Right forelimb (tissue), 1 donor: ENCODE measurements at places on chromosomes 13 and 19.
A peak's percentile ranks its signal among the peaks of the same experiment; 100 is the strongest.

- no peak for DNase-seq
Measured at GRCh38 chr19:11485245-11485837, 4.5 kb upstream of the ELAVL3 start.

GRCh38 chr13:33787051-33787591 is 30.8 kb upstream of the RFC3 start:
- no peak for DNase-seq

- DNase-seq, result no peak
Measured at GRCh38 chr19:19997656-19998268, 41.5 kb downstream of the ZNF682 start.

- peak; percentile 61 for DNase-seq
Measured at GRCh38 chr13:49300739-49301589, 53.2 kb downstream of the CDADC1 start.

DNA sequence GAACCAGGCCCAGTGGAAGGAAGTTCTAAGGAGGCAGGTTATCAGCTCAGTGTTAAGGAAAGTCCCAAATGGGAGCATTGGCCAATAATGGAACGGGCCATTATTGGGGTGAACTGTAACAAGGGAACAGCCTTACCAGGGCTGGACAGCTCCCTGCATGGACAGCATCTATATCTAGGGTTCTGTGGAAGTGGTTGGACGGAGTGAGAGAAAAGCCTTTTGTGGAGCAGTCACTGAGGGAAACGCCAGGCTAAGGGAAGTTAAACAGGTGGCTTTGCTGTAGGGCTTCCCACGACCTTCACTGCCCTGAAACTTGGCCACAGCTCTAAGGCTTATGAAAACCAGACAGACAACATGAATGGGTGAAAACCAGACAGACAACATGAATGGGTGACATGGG is 17.0 kb downstream of the POU2F2 start:
- no peak for DNase-seq

DNA sequence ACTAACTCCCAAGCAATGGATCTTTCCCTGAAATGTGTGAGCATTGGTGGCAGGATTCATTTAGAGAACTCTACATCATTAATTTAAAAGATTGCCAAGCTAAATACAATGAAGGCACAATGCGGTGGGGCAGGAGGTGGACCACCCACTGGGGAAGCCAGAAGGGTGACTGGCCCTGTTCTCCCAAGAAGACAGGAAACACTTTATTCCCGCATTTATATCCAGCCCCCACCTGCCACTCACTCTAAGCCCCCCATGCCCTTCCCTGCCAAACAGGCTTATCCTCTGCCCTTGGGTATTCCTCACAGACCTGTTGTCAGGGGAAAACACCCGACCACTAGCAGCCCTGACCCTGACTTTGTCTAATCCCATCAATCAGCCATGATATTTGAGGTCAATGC is 189.1 kb upstream of the UBL3 start:
- no peak for DNase-seq

- DNase-seq, result no peak
Measured at GRCh38 chr13:110420626-110421025, 113.5 kb downstream of the COL4A2 start.

GRCh38 chr19:50492303-50493052 is 15.8 kb upstream of the GARIN5A start:
- DNase-seq, result no peak

DNA sequence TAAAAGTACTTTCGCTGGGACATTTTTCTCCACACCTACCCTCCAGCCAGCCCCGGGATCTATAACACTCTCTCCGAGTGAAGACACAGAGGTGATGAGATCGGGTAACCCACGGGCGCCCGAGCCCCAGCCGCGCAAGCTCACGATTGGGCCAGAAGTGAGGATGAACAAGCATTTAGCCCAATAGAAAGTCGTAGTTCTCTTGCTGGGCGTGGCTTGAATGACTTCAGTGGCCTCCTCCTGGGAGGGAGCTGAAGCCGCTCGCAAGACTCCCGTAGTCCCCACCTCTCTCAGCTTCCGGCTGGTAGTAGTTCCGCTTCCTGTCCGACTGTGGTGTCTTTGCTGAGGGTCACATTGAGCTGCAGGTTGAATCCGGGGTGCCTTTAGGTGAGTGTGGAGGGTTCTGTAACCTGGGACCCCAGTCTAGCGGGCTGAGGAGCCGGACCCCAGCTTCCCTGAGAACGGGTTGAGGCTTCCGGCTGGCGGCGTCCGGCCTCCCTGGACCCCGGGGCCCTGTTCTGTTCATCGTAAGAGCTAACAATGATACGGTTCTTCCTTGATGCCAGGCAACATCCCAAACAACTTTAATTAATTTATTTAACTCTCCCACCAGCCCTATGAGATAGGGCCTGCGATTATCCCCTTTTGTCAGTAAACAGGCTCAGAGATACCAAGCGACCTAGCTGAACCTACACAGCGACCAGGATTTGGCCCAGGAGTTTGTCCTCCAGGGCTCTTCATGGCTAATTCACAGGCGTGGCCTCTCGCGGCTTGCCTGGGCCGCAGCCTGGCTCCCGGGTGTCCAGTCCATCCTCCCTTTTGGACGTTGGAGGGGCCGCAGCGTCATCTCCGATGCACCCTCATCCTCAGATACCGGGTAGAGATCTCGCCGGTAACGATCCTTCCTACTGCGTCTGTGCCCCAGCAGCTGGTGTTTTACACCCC is at the start of gene COX6B1:
COX6B1 (plus strand) TSS at position 307 of the 945 bp plus-strand sequence. CDS start 2,921 bp downstream, outside the sequence.
- peak; percentile 91 for DNase-seq

DNA sequence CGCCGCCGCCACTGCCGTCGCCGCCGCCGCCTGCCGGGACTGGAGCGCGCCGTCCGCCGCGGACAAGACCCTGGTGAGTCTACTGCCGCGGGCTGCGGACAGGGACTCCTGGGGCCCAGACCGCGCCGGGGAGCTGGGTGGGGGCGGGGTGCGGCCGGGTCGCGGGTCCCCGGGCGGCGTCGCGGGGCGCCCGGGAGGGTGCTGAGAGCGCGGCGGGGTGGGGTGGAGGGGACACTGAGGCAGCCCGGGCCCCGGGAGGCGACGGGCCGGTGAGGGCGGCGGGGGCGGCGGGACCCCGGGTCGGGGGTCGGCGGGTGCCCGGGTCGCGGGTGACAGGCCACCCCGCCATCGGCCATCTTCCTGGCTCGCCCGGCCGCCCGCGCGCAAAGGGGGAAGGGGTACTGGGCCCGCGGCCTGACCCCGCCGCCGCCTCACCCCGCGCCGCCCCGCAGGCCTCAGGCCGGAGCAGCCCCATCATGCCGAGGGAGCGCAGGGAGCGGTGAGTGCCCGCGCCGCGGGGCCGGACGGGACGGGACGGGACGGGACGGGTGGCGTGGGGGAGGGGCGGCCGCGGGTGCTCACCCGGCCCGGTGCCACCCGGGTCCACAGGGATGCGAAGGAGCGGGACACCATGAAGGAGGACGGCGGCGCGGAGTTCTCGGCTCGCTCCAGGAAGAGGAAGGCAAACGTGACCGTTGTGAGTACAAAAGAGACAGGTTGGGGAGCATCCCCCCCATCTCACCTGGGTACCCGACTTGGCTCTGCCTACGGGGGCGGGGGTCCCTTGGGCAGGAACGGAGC is 489 bp downstream of the CCNE1 start:
- no peak for DNase-seq

DNA sequence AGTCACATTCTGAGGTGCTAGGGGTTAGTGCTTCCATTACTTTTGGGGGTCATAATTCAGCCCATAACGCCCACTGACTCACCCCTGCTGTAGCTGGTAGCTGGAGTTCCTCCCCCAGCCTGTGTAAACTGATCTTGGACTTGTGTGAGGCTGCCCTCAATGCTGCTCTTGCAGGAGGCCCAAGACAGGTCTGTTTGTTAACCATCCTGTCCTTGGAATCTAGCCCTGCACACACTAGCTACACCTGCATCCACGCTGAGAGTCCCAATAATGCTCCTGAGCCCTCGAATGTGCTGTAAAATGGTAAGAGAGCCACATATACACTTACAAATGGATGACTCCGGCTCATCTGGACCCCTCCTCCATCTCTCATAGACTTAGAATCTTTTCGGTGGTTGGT is 9.6 kb downstream of the LRCH1 start:
- no peak for DNase-seq

- DNase-seq, result no peak
Measured at GRCh38 chr19:42200116-42200715, 17.3 kb downstream of the DEDD2 start.

GRCh38 chr19:28980236-28980868 is 232.6 kb downstream of the UQCRFS1 start:
- no peak for DNase-seq

- DNase-seq, result peak; percentile 62
Measured at GRCh38 chr13:46896341-46897137, at the start of gene HTR2A. TSS of gene HTR2A (minus strand) at chr13:46897053. CDS start at chr13:46895906, 1,147 bp downstream.

GRCh38 chr19:56084835-56085536 is 36.1 kb downstream of the ZNF787 start:
- DNase-seq, result no peak

GRCh38 chr13:34349091-34349722 is 531.3 kb downstream of the RFC3 start:
- peak; percentile 77 for DNase-seq

- DNase-seq, result no peak
Measured at GRCh38 chr19:42366673-42367072, 23.4 kb downstream of the CNFN start.

GRCh38 chr19:35750167-35750566 is 1.8 kb downstream of the LIN37 start:
- DNase-seq, result no peak

DNA sequence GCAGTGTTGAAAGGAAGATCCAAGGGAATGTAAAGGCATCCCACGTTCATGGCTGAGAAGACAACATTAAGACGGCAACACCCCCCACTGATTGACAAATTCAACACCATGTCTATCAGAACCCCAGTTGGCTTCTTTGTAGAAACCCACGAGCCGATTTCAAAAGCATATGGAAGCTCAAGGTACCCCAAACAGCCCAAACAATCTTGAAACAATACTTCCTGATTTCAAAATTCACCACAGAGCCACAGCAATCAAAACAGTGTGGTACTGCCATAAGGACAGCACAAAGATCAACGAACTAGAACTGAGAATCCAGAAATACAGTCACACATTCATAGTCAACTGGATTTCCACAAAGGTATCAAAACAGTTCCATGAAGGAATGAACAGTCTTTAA is 6.2 kb downstream of the MIER2 start:
- DNase-seq, result no peak

GRCh38 chr13:110716247-110716515 is 2.7 kb downstream of the ING1 start:
- DNase-seq, result no peak

DNA sequence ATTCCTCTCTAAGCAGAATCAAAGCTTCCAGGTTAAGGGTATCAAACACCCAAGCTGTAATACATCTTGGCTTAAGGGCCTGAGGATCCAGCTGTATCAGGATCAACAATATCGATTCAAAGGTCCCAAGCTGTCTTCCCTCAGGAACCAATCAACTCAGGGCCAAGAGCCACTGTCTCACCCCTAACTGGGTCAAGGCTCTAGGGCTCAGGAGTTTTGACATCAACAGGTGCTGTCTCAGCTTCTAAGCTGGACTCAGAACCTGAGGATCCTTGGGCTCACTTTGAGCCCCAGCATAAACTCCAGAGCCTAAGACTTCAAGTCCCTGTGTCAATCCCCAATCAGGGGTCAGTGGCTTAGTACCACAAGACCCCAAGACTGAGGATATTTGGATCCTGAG is 917 bp downstream of the FBXW9 start:
- no peak for DNase-seq

DNA sequence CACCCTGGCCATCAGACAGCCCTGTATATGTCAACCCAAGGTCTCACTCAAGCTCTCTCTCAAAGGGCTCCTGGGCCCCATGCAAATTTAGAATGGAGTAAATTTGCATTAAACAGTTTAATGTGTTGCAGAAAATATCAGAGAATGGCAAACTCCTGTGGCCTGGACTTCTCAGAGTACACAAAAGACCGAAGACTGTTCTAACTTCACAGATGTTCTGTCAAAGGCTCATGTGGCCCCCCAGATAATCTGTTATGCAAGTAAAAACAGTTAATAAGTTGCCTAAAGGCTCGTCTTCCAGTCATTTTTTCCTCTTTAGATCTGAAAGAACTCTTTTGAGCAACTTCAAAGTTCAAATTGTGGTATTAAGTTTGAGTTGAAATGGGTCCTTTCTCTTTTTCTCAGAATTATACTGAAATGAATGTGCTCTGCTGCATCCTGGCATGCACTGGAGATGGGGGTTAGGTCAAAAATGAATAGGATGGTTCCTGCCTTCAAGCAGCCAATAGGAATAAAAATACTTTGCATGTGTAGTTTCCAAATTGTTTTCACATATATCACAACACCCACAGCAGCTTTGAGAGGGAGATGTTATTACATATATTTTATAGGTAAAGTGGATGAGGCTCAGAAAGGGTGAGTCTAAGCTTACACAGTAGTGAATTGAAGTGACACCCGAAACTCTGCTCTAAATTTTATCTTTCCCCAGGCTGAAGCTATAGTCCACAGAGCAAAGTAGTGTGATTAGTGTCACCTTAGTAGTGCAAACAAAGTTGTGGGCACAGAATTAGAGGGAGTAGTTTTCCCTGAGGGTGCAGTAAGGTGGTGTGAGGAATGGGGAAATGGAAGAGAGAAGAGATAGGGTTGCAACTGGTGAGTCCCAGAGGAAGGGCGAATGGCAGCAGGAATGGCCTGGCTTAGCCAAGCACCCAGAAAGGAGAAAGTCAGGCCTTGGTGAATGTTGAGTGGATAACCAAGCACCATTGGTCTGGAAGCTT is 205.0 kb upstream of the RFC3 start:
- no peak for DNase-seq

- no peak for DNase-seq
Measured at GRCh38 chr19:33110137-33110910, 21.6 kb upstream of the WDR88 start.

GRCh38 chr13:52010890-52011631 is at the start of gene ATP7B:
TSS of gene ATP7B (minus strand) at chr13:52011450. CDS start at chr13:52011337, 113 bp downstream.
- no peak for DNase-seq

GRCh38 chr13:106493533-106494220 is 41.8 kb downstream of the EFNB2 start:
- DNase-seq, result no peak

GRCh38 chr13:106599875-106600797 is 32.2 kb upstream of the ARGLU1 start:
- DNase-seq, result no peak

DNA sequence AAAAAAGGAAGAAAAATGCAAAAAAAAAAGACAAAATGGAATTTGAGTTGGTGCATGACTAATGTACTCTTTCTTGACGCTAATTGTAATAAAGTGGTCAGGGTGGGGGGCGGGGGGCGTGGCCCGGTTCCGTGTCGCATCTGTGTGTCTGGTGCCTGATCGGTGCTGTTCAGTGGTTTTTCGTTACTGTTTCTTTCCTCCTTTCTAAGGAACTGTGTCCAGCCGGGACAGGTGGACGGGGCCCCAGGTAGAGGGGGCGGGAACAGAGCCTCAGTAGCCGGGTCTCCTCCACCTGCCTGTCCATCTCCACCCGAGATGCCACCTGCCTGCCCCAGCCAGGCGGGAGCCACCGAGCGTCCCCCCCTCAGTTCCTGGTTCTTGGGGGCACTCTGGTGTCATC is 26.3 kb downstream of the ONECUT3 start:
- DNase-seq, result no peak
